ENCODE measurements at places on chromosomes 3 and 15.
A peak's percentile ranks its signal among the peaks of the same experiment; 100 is the strongest.

GRCh38 chr3:39819899-39820298 lies 10.5 kb downstream of the MYRIP start:
- no peak for DNase-seq

DNA sequence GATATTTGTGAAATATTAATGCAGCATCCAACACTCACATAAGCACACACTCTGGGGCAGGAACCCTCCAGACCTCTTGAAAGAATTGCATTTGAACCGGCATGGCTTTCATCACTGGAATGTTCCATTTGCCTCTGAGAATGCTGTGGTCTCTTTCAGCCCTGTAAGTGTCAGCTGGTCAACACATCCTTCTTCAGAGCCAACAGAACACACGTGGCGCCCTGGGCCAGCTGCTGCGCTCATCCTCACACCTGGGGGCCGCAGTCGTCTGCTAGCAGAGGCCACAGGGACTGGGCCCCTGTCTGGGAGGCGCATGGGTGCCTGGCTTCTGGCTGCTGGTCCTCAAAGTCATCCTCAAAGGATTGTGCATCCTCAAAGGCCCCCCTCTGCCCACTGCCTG lies 71.4 kb upstream of the HERC1 start:
- DNase-seq: no peak

DNA sequence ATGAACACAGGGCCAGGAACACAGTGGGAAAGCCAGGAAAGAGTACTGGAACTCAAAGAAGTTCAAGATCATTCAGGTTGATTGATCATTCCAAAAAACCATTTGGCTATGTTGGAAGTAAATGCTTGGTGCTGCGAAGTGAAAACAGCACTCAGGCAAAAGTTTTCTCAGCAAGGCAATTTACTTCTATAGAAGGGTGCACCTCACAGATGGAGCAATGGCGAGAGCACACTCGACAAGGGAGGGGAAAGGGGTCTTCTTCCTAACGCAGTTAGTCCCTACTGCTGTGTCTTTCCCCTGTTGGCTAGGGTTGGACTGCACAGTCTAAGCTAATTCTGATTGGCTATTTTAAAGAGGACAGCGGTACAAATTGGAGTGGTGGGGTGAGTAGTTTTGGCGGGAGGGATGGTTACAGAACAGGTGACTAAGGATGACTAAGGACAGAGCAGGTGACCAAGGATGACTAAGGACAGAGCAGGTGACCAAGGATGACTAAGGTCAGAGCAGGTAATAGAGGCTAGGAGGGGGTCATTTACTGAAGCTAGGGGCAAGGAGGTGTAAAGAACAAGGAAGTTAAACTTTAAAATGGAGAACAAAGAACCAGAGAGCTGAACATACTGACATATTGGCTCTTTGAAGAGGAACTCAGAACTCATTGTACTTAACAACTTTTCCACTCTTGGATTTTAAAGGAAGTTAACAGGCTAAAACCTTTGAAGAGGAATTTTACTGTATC lies 43.3 kb downstream of the HOMER2 start:
- no peak for DNase-seq

GRCh38 chr15:73081321-73081958 lies 29.2 kb downstream of the NEO1 start:
- DNase-seq: no peak

DNA sequence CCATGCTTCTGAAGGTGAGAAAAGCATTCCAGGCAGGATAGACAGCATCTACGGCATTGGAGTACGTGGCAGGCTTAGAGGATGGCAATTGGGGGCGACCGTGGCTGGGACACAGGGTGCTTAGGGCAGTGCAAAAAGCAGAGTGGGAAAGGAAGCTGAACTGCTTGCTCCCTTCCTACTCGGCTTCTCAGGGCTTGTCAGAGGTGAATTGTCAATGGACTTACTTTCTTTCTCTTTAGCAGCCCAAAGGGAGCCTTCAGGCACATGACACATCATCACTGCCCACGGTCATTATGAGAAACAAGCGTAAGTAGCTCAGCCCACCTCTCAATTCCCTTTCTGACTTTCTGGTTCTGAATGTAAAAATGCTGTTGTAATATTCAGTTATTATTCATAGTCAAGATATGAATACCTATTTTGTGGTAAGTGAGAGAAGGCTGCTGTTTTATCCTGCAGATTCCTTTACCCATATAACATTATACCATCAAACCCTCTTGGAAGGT lies 84.3 kb downstream of the KLHL25 start:
- no peak for DNase-seq

DNA sequence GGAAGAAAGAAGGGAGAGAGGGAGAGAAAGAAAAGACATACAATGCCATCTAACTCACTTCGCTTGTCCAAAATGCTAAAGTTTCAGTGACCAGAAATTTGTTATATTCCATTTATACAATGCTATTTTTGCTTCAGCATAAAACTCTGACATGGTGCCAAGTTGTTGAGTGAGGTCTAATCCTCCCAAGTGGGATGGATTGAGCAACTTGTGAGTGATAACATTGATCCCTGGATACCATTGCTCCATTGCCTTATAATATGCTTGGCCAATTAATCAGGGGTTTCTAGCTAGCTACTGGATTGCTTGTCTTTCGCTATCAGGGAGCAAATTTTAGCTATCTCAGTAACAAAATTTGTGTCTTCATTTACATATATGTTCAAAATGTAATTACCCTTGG lies 615.6 kb upstream of the DPPA4 start:
- DNase-seq: no peak

GRCh38 chr3:49327485-49327884 lies 12.4 kb downstream of the USP4 start:
- DNase-seq: no peak

DNA sequence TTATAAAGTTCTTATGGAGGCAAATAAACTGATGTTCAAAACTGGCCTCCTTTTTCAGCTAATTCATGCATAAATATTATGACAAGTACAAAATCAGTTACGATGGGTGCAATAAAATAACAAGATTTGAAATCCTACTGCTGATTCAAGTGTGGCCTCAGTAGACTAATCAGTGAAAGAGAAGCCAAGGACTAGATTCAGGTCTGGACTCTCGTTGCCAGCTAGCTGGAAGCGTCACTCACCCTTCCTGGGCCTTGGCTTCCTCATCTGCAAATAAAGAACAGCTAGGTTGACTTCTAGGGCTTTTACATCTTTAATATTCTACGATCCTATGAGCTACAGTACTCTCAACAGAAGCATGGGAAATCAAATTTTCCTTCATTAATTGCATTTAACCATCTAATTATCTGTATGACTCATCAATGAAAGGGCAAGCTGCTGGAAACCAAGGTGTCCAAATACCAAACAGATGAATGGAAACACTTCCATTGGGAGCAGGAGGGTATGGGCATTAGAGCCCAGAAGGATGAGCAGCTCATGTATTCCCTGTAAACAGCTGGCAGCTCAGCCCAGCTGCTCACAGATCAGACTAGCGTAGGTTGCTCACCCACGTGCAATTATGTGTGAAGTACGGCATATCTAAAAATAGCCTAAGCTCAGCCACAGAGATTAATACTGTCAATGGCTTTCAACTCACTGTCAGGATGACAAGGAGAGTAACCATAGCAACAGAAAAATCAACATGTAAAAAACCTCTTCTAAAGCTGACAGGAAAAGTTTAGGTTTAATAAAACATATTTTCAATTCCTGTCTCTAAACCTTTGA lies 294.8 kb downstream of the PLCL2 start:
- peak; percentile 24 for DNase-seq

DNA sequence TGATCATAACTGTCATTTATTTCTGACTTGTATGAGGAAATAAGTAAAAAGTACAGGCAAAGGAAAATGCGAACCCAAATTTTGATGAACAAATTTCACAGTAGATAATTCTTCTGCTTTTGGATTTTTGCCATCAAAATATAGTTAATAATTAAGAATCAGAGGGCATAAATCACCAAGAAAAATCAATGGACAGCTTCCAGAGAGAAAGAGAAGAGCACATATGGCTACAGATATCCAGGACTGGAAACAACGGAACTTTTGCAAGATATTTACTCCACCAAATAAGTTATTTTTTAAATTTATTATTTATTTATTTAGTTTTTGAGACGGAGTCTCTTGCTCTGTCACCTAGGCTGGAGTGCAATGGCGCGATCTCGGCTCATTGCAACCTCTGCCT lies 35.1 kb upstream of the NANOGP8 start:
- no peak for DNase-seq

GRCh38 chr3:81861593-81861992 lies 100.1 kb upstream of the GBE1 start:
- no peak for DNase-seq

GRCh38 chr3:188211476-188211875 lies 57.5 kb downstream of the LPP start:
- no peak for DNase-seq

DNA sequence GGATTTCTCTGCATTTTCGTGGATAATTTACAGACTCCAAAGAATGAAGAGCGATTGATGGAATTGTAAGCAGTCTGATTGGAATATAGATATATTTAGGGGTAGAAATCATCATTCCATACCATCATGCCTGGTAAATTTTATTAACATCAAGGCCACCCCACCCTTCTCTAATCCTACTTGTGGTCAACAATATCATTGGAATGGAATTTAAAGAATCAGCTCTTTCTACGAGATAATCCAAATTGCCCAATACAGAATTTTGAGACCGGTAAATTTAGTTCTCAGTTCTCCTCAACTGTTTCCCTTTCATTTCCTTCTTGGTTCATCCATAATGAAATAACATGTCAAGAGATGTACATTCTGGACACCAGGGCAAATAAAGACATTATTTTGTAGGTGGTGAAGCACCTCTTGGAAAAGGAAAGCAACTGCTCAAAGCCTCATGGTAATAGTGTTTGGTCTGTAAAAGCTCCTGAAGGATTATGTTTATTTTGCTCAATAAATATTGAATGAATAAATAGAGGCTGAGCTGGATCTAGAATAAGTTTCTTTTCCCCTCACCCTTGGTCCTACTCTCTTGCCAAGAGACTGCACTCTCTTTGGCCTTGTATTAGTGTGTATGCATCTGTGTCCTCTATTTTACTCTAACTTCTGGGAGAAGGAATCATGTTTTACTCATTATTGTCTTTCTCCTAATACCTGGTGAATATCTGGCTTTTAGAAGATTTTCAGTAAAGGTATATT lies 133.7 kb upstream of the BCL6 start:
- no peak for DNase-seq

DNA sequence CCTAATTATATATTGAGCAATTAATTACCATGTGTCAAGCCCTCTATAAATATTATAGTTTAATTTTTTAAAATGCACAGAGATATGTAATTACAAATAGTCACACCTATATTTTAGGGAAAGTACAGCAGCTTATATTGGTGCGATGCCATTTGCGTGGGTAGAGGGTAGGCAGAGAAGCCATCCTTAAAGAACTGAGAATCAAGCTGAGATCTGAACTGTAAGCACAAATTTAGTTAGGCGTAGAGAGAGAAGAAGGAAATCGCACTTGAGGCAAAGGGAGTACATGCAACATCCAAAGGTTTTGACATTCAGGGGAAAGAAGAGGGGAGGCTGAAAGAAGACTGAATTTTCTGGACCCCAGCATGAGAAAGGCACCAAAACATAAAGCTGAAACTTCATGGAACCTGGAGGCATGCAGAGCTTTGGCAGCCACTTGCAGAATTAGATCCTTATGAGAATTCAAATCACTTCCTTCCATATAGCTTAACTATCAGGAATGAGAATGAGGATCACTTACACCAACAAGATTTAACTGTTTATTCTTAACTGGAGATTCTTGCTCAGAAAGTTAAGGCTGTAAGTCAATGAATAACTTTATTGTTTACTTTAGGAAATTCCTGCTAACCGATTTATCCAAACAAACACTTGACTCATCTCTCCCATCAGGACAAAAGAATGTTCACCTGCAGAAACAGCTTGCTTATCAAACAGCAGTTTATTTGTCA lies 114.3 kb downstream of the TGFBR2 start:
- no peak for DNase-seq

- DNase-seq: no peak
Observed at GRCh38 chr3:129855832-129856419, 37.6 kb downstream of the TMCC1 start.

GRCh38 chr3:9222049-9222448 lies 27.4 kb downstream of the SRGAP3 start:
- DNase-seq: no peak

DNA sequence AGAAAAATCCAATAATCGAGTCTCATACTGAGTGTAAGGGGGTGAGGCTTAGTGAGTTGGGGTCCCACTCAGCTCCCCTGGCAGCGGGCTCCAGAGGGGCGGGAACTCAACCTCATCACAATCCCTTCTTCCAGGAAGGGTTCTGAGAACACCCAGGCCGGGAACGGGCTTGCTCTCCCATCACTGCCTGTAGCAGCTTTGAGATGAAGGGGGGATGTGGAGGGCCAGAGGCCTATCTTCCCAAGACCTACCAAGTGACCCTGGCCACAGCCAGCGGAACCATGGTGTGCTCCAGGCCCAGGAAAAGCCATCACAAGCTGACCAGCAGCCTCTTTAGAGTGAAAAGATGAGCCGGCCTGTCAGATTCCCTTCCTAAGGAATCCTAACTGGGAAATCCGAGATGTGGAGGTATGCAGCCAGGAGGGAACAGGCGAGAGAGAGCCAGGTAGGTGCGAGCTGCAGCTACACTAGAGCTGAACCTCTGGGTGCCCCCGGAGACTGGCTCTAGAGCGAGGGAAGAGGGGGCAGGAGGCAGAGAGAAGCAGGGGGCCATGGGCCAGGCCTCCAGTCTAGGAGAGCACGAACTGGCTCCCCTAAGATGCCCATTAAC lies 18.5 kb downstream of the GRAMD2A start:
- DNase-seq: no peak

GRCh38 chr3:139519998-139520737 lies 19.4 kb downstream of the RBP1 start:
- no peak for DNase-seq

GRCh38 chr3:100838157-100838556 lies 128.9 kb downstream of the TFG start:
- DNase-seq: no peak

Measured in CD8-positive, alpha-beta memory T cell (primary cell).